SJCRH30 (cell line): ENCODE measurements at places on chromosomes 16 and 17.

GRCh38 chr17:43366891-43367736 lies 31.7 kb upstream of the ARL4D start:
- H3K27ac ChIP-seq = no peak overlapping the region; the same call in 1 of the 2 replicates
- H3K4me1 ChIP-seq = peaks cover 8% of the 10 kb centered on the region
- no peaks in the 10 kb centered on the region for H3K27me3 ChIP-seq
- DNase-seq = peak; percentile 29
- H3K36me3 ChIP-seq = no peaks in the 10 kb centered on the region

DNA sequence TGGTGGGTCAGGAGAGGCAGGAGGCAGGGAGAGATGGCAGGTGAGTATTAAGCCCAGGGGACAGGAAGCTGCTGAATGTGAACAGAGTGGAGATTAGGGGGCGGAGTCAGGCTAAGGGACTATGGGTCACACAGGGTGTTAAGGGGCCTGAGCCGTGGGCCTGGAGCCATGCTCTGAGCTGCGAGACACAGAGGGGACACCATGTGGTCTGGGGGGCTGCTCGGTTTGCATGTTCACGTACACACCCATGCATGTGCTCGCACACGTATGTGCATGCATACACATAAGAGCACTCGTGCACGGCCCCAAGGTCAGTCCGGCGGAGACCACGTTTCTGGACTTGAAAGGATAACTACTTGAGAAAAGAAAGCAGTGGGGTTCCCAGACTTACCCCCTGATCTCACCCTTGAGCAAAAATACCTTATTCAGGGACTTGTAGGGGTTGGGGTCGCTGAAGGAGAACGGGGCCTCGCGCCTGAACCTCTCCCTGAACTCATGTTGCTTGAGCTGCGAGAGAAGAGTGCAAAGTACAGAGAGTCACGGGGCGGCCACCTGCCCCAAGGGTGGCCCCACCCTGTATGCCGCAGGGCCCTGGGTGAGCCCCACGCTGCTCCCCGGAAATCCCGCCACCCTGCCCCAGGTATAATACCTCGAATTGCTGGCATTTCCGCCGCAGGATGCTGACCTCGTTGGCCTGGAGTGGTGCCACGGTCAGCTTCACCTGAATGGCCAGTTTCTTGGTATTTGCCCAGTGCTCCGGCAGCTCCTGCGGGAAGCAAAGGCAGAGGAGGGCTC lies 50.8 kb downstream of the DNAH17 start:
- H3K4me1 ChIP-seq = peaks cover 32% of the 10 kb centered on the region
- no peak for DNase-seq
- no peaks in the 10 kb centered on the region for H3K36me3 ChIP-seq
- no peaks in the 10 kb centered on the region for H3K27me3 ChIP-seq
- H3K4me3 ChIP-seq = no peak overlapping the region
- H3K27ac ChIP-seq = no peak overlapping the region

DNA sequence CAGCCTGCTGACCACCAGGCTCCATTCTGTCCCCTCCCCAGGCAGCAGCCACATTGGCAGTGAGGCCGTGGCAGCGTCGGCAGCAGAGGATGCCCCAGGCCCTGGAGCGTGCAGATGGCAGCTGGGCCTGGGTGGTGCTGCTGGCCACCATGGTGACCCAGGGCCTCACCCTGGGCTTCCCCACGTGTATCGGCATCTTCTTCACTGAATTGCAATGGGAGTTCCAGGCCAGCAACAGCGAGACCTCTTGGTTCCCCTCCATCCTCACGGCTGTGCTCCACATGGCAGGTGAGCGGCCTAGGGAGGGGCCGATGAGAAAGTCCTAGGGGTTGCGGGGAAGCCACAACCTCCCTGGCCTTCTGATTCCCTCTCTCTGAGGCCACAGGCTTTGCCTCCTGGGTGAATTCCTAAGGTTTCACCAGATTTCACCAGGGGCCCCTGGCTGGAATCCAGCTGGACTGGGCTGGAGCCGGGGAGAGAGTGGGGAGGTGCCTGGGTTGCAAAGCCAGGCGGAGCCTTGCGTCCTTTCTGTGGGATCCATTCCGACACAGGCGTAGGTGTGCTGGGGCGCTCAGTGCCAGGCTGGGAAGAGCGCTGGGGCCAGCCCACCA lies 5.9 kb downstream of the SLC16A5 start:
- peaks cover 20% of the 10 kb centered on the region for H3K4me1 ChIP-seq
- DNase-seq = no peak
- H3K36me3 ChIP-seq = no peaks in the 10 kb centered on the region

- no peaks in the 10 kb centered on the region for H3K4me1 ChIP-seq
- no peaks in the 10 kb centered on the region for H3K27me3 ChIP-seq
- no peak overlapping the region for H3K4me3 ChIP-seq
- no peak overlapping the region for H3K27ac ChIP-seq
- no peak for DNase-seq
- no peaks in the 10 kb centered on the region for H3K36me3 ChIP-seq
Observed at GRCh38 chr16:68289621-68290329, 21.0 kb downstream of the SLC7A6OS start.

- H3K36me3 ChIP-seq = peaks cover 75% of the 10 kb centered on the region
- DNase-seq = no peak
- H3K27me3 ChIP-seq = no peaks in the 10 kb centered on the region
Observed at GRCh38 chr17:82570277-82570676, 50.7 kb downstream of the FOXK2 start.

- no peak for DNase-seq
- H3K36me3 ChIP-seq = no peaks in the 10 kb centered on the region
- no peaks in the 10 kb centered on the region; the same call in 1 of the 2 replicates for H3K4me1 ChIP-seq
- no peak overlapping the region for H3K4me3 ChIP-seq
Observed at GRCh38 chr17:65182233-65182632, 45.1 kb downstream of the RGS9 start.

DNA sequence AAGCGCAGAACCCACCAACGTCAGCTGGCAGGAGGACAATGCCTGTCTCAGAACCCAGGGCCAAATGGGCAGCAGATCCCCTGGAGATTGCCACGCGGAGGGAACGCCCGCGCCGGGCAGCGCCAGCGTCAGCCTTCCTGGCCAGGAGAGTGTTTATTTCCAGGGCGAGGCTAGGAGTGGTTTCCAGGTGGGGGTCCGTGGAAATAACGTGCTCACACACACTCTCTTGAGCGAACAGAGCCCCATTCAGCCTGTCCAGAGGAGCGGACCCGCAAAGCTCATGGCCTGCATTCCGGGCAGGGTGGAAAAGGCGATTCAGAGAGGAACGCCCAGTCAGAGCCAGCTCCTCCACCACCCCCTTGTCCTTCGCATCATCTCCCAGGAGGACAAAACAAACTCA lies 40.3 kb downstream of the SDK2 start:
- no peak overlapping the region for H3K27ac ChIP-seq
- no peak overlapping the region for H3K4me3 ChIP-seq
- peaks cover 8% of the 10 kb centered on the region; the same call in 1 of the 2 replicates for H3K36me3 ChIP-seq
- DNase-seq = no peak

DNA sequence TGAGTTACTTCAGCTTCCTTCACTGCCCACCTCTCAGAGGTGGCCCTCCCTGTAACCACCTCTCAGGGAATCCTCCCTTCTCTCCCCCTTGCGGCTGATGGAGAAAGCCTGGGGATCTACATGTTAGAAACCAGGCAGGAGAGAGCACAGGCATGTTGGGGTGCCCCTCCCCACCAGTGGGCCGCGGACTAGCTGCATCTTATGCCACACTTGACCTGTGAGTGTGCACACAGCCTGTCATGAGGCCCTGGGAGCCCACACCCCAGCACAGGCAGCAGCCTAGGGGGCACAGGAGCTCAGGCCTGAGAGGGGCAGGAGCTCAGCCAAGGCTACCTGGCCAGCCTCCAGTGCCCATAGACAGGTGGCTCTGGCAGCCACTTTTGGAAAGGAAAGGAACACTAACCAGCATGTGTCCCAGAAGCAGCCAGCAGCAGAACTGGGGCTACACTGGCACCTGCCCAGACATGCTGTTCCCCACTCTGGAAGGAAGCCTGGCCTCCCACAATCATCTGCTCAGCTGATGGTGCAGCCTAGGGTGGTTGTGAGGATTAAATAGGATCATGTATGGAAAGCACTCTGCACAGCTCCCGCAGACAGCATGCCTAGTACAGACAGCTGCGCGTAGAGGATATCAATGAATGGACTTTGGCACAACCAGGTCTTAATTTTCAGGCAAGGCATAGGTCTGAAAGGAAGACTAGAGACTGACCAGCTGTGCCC lies 60.5 kb downstream of the TMEM132E start:
- H3K4me1 ChIP-seq = peaks cover 9% of the 10 kb centered on the region
- H3K4me3 ChIP-seq = no peak overlapping the region
- DNase-seq = peak; percentile 75
- no peaks in the 10 kb centered on the region for H3K36me3 ChIP-seq

- H3K36me3 ChIP-seq = no peaks in the 10 kb centered on the region
- H3K4me3 ChIP-seq = no peak overlapping the region
- H3K4me1 ChIP-seq = no peaks in the 10 kb centered on the region
- no peaks in the 10 kb centered on the region for H3K27me3 ChIP-seq
- H3K27ac ChIP-seq = no peak overlapping the region
- DNase-seq = no peak
Observed at GRCh38 chr17:30605523-30605922, 128.3 kb downstream of the GOSR1 start.

GRCh38 chr16:84513123-84513522 lies 8.7 kb upstream of the MEAK7 start:
- no peak overlapping the region for H3K27ac ChIP-seq
- peaks cover 2% of the 10 kb centered on the region; the same call in 1 of the 2 replicates for H3K4me1 ChIP-seq
- H3K36me3 ChIP-seq = no peaks in the 10 kb centered on the region
- H3K4me3 ChIP-seq = no peak overlapping the region
- no peaks in the 10 kb centered on the region for H3K27me3 ChIP-seq
- no peak for DNase-seq

- no peaks in the 10 kb centered on the region for H3K27me3 ChIP-seq
- H3K4me1 ChIP-seq = peaks cover 21% of the 10 kb centered on the region
- no peaks in the 10 kb centered on the region for H3K36me3 ChIP-seq
Observed at GRCh38 chr16:14302031-14302398, 230.9 kb downstream of the MRTFB start.

- H3K4me3 ChIP-seq = peak overlapping the region; percentile 60
- peak overlapping the region; percentile 23; the same call in 1 of the 2 replicates for H3K27ac ChIP-seq
- peaks cover 17% of the 10 kb centered on the region for H3K4me1 ChIP-seq
- no peaks in the 10 kb centered on the region for H3K36me3 ChIP-seq
Observed at GRCh38 chr17:82370471-82371332, 863 bp upstream of the UTS2R start.

GRCh38 chr17:12057520-12057919 lies 36.8 kb downstream of the MAP2K4 start:
- no peak overlapping the region for H3K4me3 ChIP-seq
- DNase-seq = no peak
- H3K27ac ChIP-seq = no peak overlapping the region
- no peaks in the 10 kb centered on the region for H3K27me3 ChIP-seq

DNA sequence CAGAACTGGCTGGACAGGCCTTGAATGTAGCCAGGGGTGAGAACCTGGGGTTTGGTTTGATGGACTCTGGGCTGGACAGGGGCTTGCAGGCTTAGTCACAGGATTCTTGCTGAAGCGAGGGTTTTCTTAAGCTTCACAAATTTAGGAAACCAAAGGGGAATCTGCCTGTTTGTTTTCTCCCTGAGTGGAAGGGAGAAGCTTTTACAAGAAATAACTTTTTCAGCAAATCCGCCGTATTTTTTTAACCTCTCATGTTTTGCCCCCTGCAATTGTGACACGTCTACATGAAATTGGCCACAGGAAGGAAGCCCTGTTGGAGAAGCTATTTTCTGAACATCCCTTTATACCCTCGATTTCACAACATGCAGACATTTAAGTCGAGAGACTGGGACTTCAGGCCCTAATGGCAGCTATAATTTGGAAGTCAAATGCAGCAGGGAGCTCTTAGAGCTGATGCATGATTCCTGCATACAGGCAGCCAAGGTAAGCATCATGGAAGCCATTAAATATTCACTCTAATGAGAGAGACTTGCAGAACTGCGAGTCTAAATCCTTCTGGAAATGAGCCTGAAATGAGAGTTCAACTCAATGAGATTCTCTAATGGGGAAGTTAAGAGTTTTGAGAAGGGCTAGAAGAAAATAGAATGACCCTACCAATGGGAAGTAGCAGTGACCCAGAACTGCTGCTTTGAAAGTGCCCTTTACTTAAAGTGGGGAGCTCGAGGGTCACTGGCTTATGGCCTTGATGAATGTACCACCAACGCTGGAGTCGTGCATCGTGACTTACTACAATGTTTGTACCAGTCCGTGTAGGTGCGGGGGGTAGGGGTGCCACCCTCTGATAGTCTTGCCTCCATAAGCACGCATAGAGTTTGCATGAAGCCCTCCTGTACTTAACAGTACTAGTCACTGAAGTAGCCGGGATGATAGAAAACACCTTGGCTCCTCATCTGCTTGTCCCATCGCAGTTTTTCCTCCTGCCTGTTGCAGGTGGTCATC lies 45.1 kb upstream of the IRF8 start:
- H3K4me1 ChIP-seq = no peaks in the 10 kb centered on the region
- H3K4me3 ChIP-seq = no peak overlapping the region
- no peaks in the 10 kb centered on the region for H3K27me3 ChIP-seq

- H3K4me3 ChIP-seq = no peak overlapping the region
- H3K27ac ChIP-seq = no peak overlapping the region
- no peak for DNase-seq
- peaks cover 6% of the 10 kb centered on the region; the same call in 1 of the 2 replicates for H3K4me1 ChIP-seq
- H3K36me3 ChIP-seq = no peaks in the 10 kb centered on the region
Observed at GRCh38 chr17:81808778-81809555, 5.0 kb downstream of the GCGR start.

DNA sequence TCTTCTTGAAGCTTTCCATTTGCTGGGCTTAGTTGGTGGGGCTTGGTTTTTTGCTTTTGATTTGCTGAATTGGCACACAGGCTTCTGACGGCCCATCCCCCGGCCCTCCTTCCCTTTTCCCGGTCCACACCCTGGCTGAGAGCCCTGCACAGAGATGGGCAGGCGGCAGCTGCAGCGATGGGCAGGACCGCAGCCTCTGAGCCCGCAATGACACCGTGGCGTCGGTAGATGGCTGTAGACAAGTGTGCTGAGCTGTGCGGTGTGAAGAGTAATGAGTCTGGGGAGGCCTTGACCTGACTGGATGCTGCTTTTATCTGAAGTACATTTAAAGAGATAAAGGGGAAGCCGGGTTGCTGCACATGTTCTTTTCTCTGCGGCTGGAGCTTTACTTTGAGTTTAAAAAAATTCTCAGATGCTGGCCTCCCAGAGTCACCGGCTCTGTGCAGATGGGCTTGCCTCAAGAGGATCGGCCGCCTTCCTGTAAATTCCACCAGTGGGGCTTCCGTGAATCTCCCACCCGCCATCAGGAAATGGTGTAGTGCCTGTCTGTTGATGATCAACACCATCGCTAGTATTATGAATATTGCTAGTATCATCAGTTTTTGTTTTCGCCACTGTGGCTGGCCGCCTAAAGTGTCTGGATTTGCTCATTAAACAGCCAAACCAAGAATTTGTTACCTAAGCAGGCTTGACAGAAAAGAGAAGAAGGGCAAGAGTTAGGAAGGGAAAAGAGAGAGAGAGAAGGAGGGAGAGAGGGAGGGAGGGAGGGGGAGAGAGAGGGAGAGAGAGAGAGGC lies 245.6 kb upstream of the RBFOX1 start:
- H3K36me3 ChIP-seq = no peaks in the 10 kb centered on the region
- H3K27ac ChIP-seq = no peak overlapping the region
- H3K4me3 ChIP-seq = no peak overlapping the region
- peaks cover 34% of the 10 kb centered on the region for H3K4me1 ChIP-seq
- DNase-seq = peak; percentile 93
